ENCODE measurements at places on chromosomes 12 and 14.

- DNase-seq = no peak
Observed at GRCh38 chr14:90979515-90979914, 80.9 kb downstream of the RPS6KA5 start.

DNA sequence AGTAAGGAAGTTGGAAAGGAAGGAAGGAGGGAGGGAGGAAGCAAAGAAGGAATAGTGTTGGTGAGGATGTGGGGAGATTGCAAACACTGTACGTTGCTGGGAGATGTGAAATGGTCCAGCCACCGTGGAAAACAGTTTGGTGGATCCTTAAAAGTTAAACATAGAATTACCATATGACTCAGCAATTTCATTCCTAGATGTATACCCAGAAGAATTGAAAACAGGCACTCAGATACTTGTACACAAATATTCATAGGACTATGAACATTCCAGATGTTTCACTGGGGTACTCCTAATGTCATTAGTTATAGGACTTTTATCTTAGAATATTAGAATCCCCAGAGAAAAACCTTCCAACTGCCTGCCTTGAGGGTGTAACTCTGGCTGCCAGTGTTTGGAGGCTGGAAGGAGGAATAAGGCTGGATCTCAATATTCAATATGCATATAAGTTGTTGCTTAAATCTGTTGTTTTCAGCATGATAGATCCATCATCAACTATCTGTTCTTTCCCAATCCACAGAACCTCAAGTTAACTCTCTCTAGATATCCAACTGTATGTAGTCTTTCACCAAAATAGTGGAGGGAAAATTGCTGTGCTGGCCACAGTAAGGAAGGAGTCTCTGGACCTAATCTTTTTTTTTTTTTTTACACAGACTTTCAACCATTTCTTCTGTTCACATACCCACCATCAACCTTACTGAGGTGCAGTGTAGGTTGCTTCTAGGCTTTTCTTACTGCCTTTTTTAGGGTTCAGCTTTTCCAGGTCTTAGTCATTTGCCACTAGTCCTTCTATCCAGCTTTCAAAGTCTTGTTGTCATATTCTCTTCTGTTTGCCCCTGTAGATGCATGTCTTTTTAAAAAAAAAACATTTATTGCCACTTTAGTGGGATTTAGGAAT lies 94.5 kb downstream of the DNAI7 start:
- DNase-seq = no peak

DNA sequence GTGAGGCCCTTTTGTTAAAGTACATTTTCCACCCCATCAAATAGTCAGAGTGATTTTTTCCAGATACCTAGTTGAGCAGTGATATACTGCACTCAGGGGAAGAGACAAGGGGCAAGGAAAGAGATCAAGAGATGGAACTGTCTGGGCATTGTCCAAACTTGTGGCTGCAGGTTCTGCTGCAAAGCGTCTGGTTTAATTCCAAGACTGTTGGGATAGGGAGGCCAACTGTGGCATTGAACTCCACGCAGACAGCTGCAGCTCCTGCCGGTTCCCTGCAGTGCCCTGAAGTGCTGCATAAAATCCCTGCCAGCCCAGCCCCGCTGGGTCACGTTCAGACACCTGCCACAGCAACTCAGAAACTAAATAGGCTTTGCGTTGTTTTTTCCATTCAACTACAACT lies 30.5 kb downstream of the RPH3A start:
- DNase-seq = no peak

DNA sequence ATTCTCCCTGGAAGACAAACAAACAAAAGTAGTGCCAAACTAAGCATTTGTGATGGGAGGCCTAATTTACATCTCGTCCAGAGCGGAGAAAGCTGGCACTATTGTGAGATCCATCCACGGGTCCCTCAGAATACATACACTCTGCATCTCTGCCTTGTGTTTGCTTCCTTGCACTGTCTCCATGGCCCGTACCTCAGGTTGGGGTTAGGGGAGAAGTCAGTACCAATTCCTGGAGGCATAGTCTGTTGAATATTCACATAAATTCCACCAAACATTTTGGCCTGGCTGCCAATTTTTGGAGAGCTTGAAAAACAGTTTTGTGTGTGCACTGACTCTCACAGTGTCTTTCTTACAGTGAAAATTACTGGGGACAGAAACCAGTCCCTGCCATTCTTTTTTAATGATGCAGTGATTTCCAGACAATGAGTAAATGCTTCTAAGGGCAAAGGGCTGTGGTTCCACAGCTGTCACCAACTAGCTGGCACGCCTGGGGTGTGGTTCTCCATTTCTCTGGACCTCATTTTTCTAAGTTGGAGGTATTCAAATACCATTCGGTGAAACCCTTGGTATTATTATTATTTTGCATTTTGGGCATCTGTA lies 119.7 kb upstream of the HIF1A start:
- DNase-seq = no peak
